ENCODE measurements at places on chromosomes 1 and 21.
A peak's percentile ranks its signal among the peaks of the same experiment; 100 is the strongest.

DNA sequence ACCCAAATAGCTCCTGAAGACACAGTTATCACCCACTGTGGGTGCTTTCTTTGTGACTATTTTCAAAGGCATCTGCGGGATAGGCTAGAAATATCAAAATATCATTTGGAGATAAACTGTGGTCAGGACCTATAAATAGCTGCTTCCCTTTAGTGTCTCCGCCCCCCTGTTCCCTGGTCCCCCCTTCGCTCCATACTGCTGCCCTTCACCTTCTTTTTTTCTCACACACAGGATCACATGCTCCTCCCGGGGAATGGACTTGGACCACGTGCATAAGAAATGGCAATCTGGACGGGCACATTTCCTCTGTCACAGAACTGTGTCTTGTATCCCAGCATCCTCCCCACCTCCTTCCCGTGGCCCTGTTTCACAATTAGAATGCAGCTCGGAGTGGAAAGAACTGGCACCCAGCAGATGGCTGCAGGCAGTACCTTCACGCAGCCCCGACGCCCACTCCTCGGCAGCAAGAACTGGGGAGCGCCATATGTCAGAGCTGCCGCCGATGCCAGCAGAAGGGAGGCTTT lies 68.8 kb upstream of the SSX2IP start:
- no peak for DNase-seq

GRCh38 chr1:161083748-161084596 lies 5.4 kb downstream of the NECTIN4 start:
- peak; percentile 37 for DNase-seq

- no peak for DNase-seq
Observed at GRCh38 chr1:109840011-109840629, 70.5 kb upstream of the CSF1 start.

DNA sequence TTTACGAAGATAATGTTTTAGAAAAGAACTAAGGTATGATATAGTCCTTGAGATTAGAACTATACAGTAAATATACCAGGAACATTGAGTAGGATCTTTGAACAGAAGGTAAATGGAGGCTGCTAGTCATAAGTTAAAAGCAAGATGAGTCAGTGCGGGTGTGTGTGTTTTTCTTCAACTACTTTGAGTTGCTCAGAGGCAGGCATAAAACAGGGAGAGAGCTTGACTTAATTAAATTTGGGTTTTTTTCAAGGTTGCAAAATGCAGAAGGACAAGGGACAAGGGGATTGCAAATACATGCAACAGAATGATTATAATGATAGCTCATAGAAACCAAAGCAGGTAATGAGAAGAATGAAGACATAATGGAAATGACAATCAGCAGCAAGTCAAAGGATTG lies 815.1 kb downstream of the NCAM2 start:
- DNase-seq: no peak

GRCh38 chr21:34916446-34916845 lies 132.7 kb downstream of the RUNX1 start:
- no peak for DNase-seq

DNA sequence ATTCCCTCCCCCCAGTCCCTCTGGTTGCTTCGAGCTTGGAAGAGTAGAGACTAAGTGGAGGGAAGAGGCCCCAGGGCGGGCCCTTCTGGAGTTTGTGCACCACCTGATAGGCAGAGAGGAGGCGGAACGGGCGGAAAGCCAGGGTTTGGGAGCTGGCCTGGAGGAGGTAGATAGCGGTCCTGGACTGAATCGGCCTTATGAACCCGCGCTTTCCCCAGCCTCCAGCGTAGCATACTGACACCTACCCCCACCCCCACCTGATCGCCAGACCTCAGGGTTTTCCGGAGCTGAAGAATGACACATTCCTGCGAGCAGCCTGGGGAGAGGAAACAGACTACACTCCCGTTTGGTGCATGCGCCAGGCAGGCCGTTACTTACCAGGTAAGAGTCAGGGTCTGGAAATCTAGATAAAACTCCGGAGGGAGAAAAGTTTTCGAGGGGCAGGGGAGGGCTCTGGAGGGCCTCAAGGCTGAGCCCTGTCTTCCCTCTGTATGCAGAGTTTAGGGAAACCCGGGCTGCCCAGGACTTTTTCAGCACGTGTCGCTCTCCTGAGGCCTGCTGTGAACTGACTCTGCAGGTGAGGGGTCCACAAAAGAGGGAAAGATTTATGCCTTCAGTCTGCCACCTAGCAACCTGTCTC lies 705 bp downstream of the UROD start:
- peak; percentile 59 for DNase-seq

GRCh38 chr1:22131875-22132486 lies 10.9 kb downstream of the WNT4 start:
- no peak for DNase-seq

DNA sequence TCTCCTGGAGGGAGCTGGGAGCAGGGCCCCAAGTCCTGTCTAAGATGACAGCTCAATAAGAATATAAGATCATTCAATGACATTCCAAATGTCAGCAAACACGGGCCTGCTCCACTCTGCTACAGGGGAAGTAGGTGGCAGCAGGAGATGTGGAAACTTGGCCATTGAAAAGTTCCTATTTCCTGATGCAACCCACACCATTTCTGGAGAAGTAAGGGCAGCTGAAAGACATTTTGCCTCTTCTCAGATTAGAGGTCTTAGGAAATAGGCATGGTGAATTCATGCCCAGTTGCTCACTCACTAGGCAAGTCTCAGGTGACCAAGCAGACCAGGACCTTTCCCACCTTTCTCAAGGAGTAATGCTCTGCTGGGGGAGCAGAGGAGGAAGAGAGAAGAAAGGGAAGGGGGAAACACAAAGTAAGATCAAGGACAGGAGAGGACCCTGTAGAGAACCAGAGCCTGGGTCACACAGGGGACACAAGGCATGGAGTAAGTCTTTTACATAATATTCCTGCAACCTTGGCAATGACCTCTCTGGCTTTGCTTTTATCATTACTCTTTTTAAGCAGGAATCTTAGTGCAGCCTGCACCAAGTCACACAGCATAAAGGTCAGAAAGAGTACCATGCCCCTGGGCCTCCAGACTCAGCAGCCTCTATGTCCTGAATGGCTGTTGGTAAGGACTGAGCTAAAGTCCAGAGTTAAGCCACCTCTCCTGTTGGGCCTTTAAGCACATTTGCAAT lies 68.9 kb downstream of the DMAP1 start:
- no peak for DNase-seq

Data from astrocyte of the spinal cord (primary cell).